ENCODE measurements at places on chromosomes 5 and 9. TPM values are rescaled to one million over a fixed set of nuclear protein-coding genes. Genes with fewer than 3 reads are reported as not detected.
A peak's percentile ranks its signal among the peaks of the same experiment; 100 is the strongest.

The ADAMTS16 gene
- not detected for total RNA-seq

The FOXD4L4 gene
- 0.14 TPM for total RNA-seq

The NFX1 gene
- 40.3 TPM for total RNA-seq

- peaks cover 29% of the 10 kb centered on the region for H3K27me3 ChIP-seq
- no peak overlapping the region for H3K27ac ChIP-seq
- no peaks in the 10 kb centered on the region for H3K36me3 ChIP-seq
- no peak overlapping the region for H3K4me3 ChIP-seq
Observed at GRCh38 chr9:76717176-76717575, 47.1 kb upstream of the PCA3 start.

GRCh38 chr9:107638521-107639310, 149.1 kb upstream of the KLF4 start:
- peaks cover 8% of the 10 kb centered on the region for H3K4me1 ChIP-seq
- H3K36me3 ChIP-seq: peaks cover 5% of the 10 kb centered on the region
- no peak for DNase-seq
- H3K4me3 ChIP-seq: peak overlapping the region; percentile 71
- no peak overlapping the region for H3K27ac ChIP-seq

DNA sequence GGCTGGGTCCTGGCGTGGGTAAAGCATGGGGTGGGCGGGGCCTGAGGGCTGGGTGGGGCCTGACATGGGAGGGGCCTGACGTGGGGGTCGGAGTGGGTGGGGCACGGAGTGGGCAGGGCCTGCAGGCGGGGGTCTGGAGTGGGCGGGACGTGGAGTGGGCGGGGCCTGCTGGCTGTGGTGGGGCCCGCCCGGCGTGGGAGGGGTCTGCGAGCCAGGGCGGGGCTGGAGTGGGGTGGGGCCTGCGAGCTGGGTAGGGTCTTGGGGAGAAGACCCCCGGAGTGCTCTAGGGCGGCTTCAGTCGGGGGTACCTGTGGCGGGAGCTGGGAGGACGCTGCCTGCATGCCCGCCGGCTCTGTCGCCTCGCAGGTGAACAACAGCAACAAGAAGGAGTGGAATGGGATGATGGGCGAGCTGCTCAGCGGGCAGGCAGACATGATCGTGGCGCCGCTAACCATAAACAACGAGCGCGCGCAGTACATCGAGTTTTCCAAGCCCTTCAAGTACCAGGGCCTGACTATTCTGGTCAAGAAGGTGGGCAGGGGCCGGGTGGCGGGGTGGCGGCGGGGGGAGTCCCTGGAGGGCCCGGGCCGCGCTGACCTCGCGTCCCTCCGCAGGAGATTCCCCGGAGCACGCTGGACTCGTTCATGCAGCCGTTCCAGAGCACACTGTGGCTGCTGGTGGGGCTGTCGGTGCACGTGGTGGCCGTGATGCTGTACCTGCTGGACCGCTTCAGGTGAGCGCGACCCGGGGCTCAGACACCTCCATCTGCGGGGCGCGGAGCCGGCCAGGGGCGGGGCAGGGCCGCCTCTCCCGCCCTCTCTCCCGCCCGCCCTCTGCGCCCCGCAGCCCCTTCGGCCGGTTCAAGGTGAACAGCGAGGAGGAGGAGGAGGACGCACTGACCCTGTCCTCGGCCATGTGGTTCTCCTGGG, 8.0 kb downstream of the LRRC26 start:
- no peak overlapping the region for H3K27ac ChIP-seq
- no peak for DNase-seq
- H3K27me3 ChIP-seq: peaks cover 38% of the 10 kb centered on the region

DNA sequence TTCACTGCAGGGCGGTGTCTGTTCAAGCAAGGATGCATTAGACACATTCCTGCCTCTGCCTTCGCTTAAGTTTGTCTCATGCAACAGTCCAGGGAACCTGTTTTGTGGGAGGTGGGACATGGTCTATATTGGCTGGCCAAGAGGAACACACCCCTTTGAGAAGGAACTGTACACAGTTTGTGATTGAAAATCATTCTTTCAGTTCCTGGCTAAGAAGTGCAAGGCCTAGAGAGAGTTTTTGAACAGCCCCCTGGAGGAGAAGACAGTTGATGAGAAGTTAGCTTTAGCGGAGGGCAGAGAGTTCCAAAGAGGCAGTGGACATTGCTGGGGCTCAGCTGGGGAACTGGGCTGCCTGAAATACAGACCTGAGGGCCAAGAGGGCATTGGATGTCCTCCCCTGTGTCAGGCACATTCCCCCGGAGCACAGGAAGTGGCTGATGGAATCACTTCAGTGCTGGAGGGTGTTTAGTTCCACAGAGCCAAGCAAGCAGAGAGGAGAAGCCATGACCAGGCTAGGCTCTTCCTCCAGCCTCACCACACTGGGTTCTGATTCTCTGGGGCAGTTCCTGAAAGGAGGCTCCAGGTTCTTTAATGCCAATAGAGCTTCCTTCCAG, 66.6 kb downstream of the RGS3 start:
- H3K4me3 ChIP-seq: no peak overlapping the region
- H3K4me1 ChIP-seq: peaks cover 17% of the 10 kb centered on the region
- H3K36me3 ChIP-seq: no peaks in the 10 kb centered on the region
- H3K27me3 ChIP-seq: no peaks in the 10 kb centered on the region
- no peak overlapping the region for H3K27ac ChIP-seq

DNA sequence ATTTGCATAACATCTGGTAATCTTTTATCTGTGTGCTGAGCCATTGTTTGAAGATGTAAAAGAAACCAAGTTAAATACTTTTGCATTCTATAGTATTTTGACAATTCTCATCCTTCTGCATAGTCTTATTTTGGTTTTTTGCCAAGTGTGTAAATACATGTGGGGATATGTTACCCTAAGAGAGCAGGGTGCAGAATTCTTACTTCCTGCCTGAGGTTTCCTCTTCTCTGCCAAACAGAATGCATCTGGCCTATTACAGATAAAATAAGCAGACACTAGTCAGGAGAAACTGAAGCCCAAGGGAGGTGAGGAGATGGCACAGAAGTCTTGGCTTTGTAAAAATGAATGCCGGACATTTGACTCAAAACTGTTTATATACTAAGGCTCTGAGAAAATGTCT, 462.1 kb downstream of the TMEM38B start:
- no peaks in the 10 kb centered on the region for H3K27me3 ChIP-seq
- no peaks in the 10 kb centered on the region for H3K4me1 ChIP-seq
- DNase-seq: no peak
- H3K27ac ChIP-seq: no peak overlapping the region
- no peak overlapping the region for H3K4me3 ChIP-seq
- no peaks in the 10 kb centered on the region for H3K36me3 ChIP-seq

- DNase-seq: no peak
- H3K4me3 ChIP-seq: no peak overlapping the region
- H3K27me3 ChIP-seq: peaks cover 67% of the 10 kb centered on the region
- H3K36me3 ChIP-seq: no peaks in the 10 kb centered on the region
Observed at GRCh38 chr5:154608531-154609011, 130.5 kb upstream of the HAND1 start.

GRCh38 chr5:10933121-10933520, 172.1 kb upstream of the DAP start:
- H3K4me1 ChIP-seq: no peaks in the 10 kb centered on the region
- H3K27me3 ChIP-seq: no peaks in the 10 kb centered on the region
- peaks cover 2% of the 10 kb centered on the region for H3K36me3 ChIP-seq
- DNase-seq: no peak
- H3K4me3 ChIP-seq: no peak overlapping the region

DNA sequence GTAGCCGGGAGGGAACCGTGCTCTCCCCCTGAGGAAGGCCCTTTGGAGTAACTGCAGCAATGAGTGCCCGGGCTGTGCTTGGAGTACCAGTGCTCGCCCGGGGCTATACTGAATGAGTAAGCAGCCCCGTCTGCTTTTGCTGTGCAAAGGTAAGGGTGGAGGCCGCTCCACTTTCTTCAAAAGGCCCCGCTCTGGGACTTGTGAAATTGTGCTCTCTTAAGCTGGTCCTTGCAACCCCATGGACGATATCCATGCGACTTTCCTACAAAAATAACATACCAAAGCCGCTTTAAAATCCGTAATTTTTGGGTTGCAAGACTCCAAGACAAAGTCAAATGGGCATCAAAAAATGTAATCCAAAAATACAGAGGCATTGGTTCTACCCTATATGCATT, 578 bp upstream of the TNFAIP8 start:
- no peaks in the 10 kb centered on the region for H3K27me3 ChIP-seq
- H3K4me1 ChIP-seq: peaks cover 71% of the 10 kb centered on the region
- H3K36me3 ChIP-seq: peaks cover 24% of the 10 kb centered on the region
- H3K27ac ChIP-seq: peak overlapping the region; percentile 69
- peak; percentile 70 for DNase-seq
- H3K4me3 ChIP-seq: peak overlapping the region; percentile 96

- peaks cover 44% of the 10 kb centered on the region for H3K4me1 ChIP-seq
- peak overlapping the region; percentile 87 for H3K27ac ChIP-seq
- no peaks in the 10 kb centered on the region for H3K27me3 ChIP-seq
- peak overlapping the region; percentile 66 for H3K4me3 ChIP-seq
- peaks cover 3% of the 10 kb centered on the region for H3K36me3 ChIP-seq
Observed at GRCh38 chr5:103111468-103111867, 8.5 kb downstream of the GIN1 start.

Data from activated T-cell treated with anti-CD3 and anti-CD28 coated beads, Interleukin-2, amount 50 U/mL, for 72 hours (primary cell).